ENCODE measurements at places on chromosomes 2 and 18. TPM values are rescaled to one million over a fixed set of nuclear protein-coding genes. Genes with fewer than 3 reads are reported as not detected.

CCDC138 gene
- total RNA-seq: 1.8 TPM

IL36RN gene
- total RNA-seq: not detected

GPR39 gene
- 1.3 TPM for total RNA-seq

CHRND gene
- total RNA-seq: not detected

STAM2 gene
- total RNA-seq: 41.4 TPM

RGPD4 gene
- not detected for total RNA-seq

PSME4 gene
- total RNA-seq: 28.6 TPM

TEX44 gene
- total RNA-seq: not detected

IL36G gene
- not detected for total RNA-seq

DYNC2LI1 gene
- 19.2 TPM for total RNA-seq

FIGN gene
- 1.2 TPM for total RNA-seq

Data from smooth muscle cell of trachea (primary cell).